Caco-2 (cell line): ENCODE measurements at places on chromosomes 3 and 15. TPM values are rescaled to one million over a fixed set of nuclear protein-coding genes. Genes with fewer than 3 reads are reported as not detected.

DNA sequence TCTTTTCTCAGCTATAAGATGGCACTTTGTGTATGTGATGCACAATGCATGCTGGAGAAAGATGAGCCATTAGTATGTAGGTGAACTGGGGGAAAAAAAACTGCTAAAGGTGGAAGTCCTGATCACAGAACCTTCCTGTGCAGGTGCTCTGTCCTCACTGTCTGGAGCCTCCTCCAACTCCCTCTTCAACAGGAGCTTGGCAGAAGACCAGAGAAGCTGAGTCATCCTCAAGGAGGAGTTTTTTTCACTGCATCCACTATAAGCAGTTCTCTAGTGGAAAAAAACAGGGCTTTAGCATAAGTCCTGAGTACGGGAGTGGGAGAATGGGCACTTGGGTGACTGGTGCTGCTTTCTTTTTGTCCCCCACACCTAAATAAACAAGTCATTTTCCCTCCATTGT lies 168.4 kb upstream of the CADPS start:
- H3K27me3 ChIP-seq: no peaks in the 10 kb centered on the region
- no peak for DNase-seq
- no peaks in the 10 kb centered on the region for H3K36me3 ChIP-seq
- H3K4me3 ChIP-seq: no peak overlapping the region

DNA sequence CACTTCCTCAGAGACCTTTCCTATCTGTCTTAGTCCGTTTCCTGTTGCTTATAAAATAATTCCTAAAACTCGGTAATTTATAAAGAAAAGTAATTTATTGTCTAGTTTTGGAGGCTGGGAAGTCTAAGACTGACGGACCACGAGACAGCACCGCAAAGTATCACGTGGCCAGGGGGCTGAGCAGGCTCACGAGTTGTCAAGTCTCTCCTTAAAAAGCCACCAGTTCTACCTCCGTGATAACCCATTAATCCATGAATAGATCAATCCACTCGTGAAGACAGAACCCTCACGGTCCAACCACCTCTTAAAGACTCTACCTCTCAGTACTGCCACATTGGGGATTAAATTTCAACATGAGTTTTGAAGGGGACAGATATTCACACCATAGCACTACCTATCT lies 821 bp downstream of the LINS1 start:
- DNase-seq: peak; percentile 7
- no peaks in the 10 kb centered on the region for H3K27me3 ChIP-seq
- no peaks in the 10 kb centered on the region for H3K36me3 ChIP-seq
- H3K4me3 ChIP-seq: peak overlapping the region; percentile 81
- peaks cover 9% of the 10 kb centered on the region; the same call in 1 of the 2 replicates for H3K4me1 ChIP-seq
- H3K27ac ChIP-seq: no peak overlapping the region

- H3K4me3 ChIP-seq: peak overlapping the region; percentile 42
- no peaks in the 10 kb centered on the region for H3K27me3 ChIP-seq
- peak; percentile 62 for DNase-seq
- H3K4me1 ChIP-seq: peaks cover 6% of the 10 kb centered on the region; the same call in 1 of the 2 replicates
- no peaks in the 10 kb centered on the region for H3K36me3 ChIP-seq
These were observed 10.3 kb upstream of the KIF7 start for GRCh38 chr15:89665449-89666181.

- no peak overlapping the region for H3K4me3 ChIP-seq
- H3K36me3 ChIP-seq: no peaks in the 10 kb centered on the region
- H3K27me3 ChIP-seq: no peaks in the 10 kb centered on the region
- DNase-seq: no peak
- no peaks in the 10 kb centered on the region for H3K4me1 ChIP-seq
- H3K27ac ChIP-seq: no peak overlapping the region
These were observed 43.2 kb downstream of the ADAMTS7 start for GRCh38 chr15:78768096-78768495.

GRCh38 chr3:194720048-194720447 lies 34.4 kb downstream of the FAM43A start:
- H3K4me3 ChIP-seq: no peak overlapping the region
- peaks cover 21% of the 10 kb centered on the region for H3K4me1 ChIP-seq

DNA sequence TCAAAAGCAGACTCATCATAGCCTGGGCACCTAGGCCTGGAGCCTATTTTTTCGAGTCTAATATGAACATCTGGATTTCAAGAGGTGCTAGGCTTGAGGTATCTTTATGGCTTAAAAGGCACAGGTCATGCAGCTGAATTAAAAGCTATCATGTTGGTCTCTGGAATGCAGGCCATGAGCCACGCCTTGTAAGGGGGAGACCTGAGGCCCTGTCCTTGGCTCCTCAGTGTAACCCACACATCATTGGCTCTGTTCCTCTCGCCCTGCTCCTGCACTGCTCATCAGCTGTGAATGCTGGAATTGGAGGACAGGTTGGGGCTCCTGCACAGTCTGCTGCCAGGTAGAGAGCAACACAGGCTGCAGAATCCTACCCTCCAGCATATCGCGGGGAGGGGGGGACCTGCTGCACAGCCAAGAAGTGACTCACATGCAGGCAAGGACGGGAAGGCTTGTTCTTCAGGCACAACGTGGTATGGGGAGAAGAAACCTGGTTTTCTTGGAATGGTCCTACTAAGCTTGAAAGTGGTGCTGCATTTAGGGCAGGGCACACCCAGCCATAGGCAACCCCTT lies 146.0 kb downstream of the CHST2 start:
- H3K4me1 ChIP-seq: no peaks in the 10 kb centered on the region
- no peak for DNase-seq
- H3K4me3 ChIP-seq: no peak overlapping the region
- H3K27ac ChIP-seq: no peak overlapping the region
- H3K27me3 ChIP-seq: no peaks in the 10 kb centered on the region; the same call in 1 of the 2 replicates

DNA sequence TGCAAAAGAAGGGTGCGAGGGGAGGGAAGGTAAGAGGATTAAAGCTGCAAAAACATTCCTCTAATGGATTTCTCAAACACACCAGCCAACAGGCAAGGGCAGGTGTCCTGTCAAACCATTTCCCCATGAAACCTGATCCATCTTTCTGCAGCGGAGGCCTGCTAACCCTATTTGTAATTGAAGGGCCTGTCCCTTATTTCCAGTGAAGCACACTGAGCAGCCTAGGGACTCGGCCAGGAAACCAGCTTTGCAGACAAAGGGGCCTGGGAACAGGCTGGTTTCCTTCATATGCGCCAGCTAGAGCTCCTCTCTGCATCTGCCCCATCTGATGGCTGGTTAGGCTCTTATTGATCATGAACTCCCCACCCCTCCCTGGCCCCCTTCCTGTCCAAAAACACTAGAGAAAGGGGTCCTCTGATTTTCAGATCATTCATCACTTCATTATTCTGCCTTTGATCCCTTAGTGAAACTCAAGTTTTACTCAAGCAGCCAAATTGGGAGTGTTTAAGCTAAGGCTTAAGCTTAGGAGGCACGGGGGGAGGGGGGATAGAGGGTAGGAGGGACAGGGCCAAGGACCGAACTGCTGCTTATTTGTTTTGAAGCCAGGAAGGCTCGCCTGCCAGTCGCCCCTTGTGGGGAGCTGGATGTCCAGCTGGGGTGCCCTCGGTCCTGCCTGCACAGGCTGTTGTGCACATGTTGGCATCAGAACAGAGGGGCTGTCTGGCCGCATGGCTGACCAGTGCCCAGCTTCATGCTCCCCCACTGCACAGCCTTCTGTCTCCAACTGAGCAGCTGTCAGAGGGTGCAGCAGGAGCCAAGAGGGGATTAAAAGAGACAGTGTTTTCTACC lies 53.1 kb downstream of the BOC start:
- no peak overlapping the region for H3K27ac ChIP-seq
- H3K36me3 ChIP-seq: no peaks in the 10 kb centered on the region
- no peak for DNase-seq
- no peaks in the 10 kb centered on the region; the same call in 1 of the 2 replicates for H3K27me3 ChIP-seq
- no peaks in the 10 kb centered on the region for H3K4me1 ChIP-seq

- no peak overlapping the region for H3K4me3 ChIP-seq
- H3K4me1 ChIP-seq: no peaks in the 10 kb centered on the region
- DNase-seq: no peak
- H3K36me3 ChIP-seq: no peaks in the 10 kb centered on the region
- no peak overlapping the region for H3K27ac ChIP-seq
These were observed 28.5 kb downstream of the SCG5 start for GRCh38 chr15:32669896-32670611.

GRCh38 chr3:141343077-141343476 lies 25.2 kb upstream of the ZBTB38 start:
- H3K4me1 ChIP-seq: peaks cover 6% of the 10 kb centered on the region; the same call in 1 of the 2 replicates
- no peak overlapping the region for H3K4me3 ChIP-seq
- no peak for DNase-seq

DNA sequence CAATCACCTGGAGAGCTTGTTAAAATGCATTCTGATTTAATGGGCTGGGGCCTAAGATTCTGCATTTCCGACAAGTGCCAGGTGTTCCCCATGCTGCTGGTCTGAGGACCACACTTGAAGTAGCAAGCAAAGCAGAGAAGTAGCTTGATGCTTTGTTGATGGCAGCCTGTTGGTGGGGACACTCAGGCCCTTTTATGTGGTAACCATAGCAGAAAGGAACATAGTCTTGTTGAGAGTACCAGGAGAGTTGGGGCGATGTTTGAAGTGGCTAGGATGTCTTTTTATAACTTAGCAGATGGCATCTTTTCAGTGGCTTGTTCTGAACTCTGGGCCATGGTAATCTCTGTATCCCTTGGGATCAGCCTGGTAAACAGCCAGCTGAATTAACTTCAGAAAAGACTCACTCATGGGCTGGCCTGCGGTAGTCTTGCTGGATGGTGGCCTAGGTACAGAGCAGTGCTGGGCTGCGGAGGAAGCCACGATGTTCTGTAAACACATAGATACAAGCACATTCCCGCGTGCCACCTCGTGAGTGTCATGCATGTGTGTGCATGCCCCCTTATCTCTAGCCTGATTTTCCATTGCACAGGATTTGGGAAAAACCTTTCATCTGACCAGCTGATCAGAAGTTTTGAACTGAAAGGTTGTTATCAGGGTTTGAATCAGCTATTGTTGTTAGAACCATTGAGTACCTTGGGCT lies 292.4 kb upstream of the LRRFIP2 start:
- H3K27me3 ChIP-seq: no peaks in the 10 kb centered on the region
- no peak overlapping the region for H3K4me3 ChIP-seq
- no peak overlapping the region for H3K27ac ChIP-seq
- H3K4me1 ChIP-seq: peaks cover 14% of the 10 kb centered on the region; the same call in 1 of the 2 replicates
- peak; percentile 33 for DNase-seq

DNA sequence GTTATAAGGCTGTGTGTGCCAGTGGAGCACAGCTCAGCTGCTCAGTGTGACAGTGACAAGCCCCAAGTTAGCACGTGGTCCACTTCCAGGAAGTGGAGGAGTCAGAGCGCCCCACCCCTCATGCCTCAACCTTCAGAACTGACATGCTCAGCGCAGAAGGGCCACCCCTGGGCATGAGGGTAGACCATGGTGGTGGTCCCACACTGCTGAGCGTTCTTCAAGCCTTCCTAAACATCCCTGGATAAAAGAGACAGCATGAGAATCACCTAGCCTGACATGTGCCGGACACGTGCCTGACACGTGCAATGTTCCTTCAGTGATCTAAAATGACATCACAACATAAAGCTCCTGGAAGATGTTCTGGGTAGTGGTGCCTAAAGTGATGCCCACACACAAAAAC lies 16.8 kb downstream of the ATP10A start:
- DNase-seq: no peak
- H3K27me3 ChIP-seq: no peaks in the 10 kb centered on the region
- no peak overlapping the region for H3K4me3 ChIP-seq
- no peaks in the 10 kb centered on the region for H3K36me3 ChIP-seq
- peaks cover 21% of the 10 kb centered on the region for H3K4me1 ChIP-seq

GRCh38 chr3:43707266-43707665 lies 16.5 kb downstream of the ABHD5 start:
- no peaks in the 10 kb centered on the region for H3K36me3 ChIP-seq
- no peak for DNase-seq
- H3K4me1 ChIP-seq: no peaks in the 10 kb centered on the region
- H3K27ac ChIP-seq: no peak overlapping the region

DNA sequence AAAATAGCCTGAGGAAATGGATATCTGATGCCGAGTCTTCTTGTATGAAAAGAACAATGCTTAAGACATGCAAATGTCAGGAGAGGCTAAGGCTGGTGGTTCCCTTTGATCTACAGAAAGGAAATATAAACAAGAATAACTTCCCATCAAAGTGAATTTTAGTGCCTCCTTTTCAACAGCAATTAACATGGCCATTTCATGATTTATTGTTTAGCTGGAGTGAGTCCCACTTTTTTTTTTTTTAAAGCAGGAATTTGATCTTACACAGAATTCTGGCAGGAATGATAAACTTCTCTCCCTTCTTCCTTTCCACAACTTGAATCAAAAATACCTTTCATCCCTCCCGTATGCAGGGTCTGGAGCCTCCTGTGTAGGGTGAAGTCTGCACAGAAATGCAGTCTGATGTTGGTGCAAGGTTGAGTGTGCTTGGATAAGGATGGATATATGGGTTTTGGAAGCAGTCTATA lies 287.0 kb downstream of the MEX3B start:
- H3K4me1 ChIP-seq: no peaks in the 10 kb centered on the region
- no peak overlapping the region for H3K27ac ChIP-seq
- H3K36me3 ChIP-seq: no peaks in the 10 kb centered on the region

DNA sequence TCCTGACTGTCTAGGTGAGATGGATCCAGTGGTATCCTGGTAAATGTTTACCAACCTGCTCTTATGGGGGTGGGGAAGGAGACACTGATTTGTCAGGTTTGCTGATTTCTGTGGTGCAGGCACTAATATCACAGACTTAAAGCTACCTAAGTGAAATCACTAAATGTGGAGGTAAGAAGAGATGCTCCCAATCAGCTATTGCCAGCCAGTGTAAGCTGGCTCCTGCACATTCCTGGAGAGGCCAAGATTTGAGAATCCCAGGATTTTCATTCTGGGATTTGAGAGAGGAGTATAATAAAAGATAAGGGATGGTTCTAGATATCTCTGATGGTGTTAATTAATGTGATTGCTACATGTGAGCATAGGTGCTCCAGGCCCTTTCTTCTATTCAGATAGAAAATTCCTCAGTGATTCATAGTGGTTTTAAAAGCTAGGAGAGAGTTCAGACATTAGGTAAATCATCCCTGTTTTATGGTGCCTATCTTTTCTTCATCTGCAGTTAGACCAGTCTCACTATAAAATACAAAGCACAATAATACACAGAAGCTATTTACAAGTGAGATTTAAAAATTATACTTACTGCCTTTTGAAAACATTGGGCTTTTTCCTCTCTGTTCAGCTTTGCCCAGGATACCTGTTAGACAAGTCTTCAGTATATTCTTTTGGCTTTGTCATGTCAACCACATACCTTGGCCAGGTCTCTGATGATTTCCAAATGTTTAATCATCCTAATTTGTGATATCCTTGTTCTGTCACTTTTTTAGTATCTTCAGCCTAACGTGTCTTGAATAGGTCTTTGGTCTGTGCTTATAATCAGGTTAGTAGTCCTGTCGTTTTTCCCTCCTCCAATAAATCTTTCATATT lies 90.9 kb downstream of the MBNL1 start:
- H3K27ac ChIP-seq: no peak overlapping the region
- peaks cover 7% of the 10 kb centered on the region; the same call in 1 of the 2 replicates for H3K4me1 ChIP-seq
- no peak overlapping the region for H3K4me3 ChIP-seq
- H3K27me3 ChIP-seq: no peaks in the 10 kb centered on the region
- H3K36me3 ChIP-seq: no peaks in the 10 kb centered on the region

GRCh38 chr15:101441696-101442095 lies 47.8 kb downstream of the PCSK6 start:
- no peak overlapping the region for H3K27ac ChIP-seq

Gene TICRR
- total RNA-seq: 23.6 and 24.1 TPM in 2 replicates

Gene HOMER2
- total RNA-seq: 5.0 and 5.5 TPM in 2 replicates

Gene CNTN6
- total RNA-seq: not detected in 2 replicates
